Stimulated activated CD4-positive, alpha-beta T cell treated with anti-CD3 and anti-CD28 coated beads, Interleukin-4, amount 100 ng/mL, for 48 hours (primary cell): ENCODE measurements at places on chromosomes 4 and X.

- no peak for DNase-seq
Observed at GRCh38 chr4:1596393-1596792, 87.7 kb downstream of the FAM53A start.

GRCh38 chrX:14509325-14510057, 19.8 kb upstream of the GLRA2 start:
- DNase-seq = no peak

DNA sequence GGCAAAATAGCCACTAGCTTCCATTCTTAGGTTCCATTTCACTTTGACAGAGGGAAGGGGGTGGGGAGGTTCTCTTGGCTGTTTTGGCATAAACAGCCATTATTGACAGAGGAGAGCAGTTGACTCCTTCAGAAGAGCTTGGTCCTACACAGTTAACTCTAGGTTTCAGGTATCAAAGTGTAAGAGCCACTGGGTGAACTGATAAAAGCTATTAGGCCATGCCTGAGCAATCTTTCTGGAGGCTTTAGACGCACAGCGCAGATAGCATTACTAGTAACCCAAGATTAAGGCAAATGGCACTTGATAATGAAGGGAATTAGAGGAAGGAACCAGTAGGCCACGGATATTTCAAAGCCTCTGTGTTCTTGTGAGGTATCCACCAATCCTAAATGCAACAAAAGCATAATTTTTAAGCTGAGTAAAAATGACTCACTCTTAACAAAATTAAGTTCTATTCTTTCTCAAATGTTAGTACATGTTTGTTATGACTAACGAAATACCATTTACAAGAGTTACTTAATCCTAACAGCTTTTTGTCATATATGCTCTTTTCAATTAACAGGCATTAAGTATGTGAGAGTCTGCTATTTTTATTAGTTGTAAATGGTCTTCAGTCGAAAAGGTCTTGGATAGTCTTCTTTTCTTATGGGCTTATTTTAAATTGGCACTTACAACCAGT, 53.6 kb downstream of the SLC7A11 start:
- DNase-seq = no peak

DNA sequence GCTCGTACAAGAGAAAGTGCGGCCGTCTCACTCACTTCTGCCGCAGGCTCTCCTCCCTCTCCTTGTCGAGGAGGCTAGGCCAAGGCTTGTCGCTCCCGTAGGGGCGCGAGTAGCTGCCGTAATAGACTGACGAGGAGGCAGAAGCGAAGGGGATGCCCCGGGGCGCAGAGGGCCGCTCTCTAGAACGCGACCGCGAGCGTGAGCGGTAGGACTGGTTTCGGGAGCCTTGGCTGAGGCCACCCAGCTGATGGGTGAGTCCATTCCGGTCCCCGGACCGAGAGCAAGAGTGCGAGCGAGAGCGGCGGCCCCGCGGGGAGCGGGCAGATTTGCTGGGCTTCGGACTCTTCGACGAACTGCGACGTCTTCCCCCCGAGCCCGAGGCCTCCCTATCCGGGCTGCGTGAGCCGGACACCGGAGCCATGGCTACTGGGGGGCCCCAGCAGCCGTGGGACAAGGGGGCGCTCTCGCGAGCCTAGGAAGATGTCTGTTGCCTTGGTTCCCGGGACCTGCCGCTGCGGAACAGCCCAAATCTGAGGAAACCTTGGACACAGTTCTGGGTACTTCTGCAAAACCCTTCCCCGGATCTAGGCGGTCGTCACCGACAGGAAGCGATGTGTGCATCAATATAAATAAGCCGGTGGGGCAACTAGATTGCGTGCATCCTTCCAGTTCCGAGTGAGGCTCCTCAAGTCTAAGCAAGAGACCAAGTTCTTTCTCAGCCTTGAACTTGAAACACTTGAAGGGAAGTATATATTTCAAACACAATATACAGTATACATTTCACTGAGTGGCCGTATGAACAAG, at the start of gene NKAP:
Gene NKAP (minus strand): TSS at position 567 of the 804 bp plus-strand sequence. CDS start 146 bp downstream, at position 421.
- peak; percentile 65 for DNase-seq

DNA sequence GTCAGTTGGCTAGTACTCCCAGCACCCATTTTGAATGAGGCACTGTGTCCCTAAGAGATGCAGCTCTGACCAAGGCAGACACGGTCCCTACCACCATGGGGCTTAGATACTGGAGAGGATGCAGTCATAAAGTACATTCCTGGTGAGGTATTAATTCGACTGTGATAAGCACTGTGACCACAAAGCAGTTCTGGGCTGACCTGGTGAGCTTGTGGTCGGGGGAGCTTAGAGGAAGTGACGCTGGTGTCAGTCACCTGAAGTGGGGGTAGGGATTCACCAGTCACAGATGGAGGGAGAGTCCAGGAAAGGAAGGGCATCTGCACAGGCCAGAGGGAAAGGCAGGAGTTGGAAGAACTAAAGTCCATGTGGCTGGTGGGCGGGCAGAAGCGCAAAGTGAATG, 15.8 kb upstream of the CLTRN start:
- DNase-seq = no peak

- DNase-seq = no peak
Observed at GRCh38 chr4:82889287-82889686, 1.7 kb downstream of the SEC31A start.

DNA sequence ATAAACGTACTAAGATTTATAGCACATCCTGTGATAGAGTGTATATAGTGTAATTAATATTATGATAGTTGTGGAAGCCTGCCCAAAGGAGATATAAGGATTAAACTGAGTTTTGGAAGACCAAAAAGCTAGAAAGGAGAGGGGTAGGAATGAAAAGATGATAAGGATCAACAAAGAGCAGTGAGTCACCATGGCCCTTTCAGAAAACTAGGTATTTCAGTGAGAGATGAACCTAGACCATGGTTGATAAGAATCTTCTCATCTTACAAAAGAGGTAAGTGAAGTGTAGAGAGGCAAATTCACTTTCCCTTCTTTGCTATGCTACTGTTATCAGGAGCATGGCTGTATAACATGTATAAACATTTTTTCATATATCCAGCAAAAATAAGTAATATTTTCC, 133.8 kb upstream of the PLAC1 start:
- DNase-seq = no peak

DNA sequence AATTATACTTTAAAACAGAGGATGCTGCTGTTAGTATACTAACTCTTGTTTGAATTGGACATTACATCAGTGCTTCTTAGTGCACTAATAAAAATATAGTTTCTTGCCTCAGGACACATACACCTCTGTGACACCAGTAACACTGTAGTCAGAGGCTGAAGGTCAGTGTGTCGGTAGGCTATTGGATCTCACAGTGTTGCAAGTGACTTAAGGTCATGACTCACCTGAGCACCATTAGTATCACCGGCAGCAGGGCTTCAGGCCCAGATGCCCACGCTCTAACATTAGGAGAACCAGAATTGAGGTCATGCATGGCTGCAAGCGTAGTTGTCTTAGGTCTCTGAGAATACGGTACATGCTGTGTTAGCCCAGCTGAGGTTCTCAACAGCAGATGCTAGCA, 15.2 kb downstream of the ETDC start:
- no peak for DNase-seq

DNA sequence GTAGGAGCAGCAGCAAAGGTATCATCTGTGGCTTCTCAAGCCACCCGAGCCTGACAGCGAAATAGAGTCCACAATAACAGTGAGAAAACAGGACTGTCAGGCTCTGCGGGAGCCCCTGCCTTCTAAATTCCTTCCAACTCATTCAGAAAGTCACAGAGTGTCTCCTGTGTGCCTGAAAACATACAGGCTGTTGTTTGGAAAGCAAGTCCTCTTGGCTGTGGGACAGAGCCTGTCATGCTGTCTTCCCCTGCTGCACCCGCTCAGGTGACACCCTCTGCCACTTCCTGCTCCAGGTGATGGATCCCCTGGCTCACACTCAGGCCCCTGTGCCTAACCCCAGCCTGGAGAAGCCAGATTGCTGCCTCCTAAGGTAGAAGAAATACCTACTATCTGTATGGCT, 152.3 kb downstream of the RAB28 start:
- no peak for DNase-seq

- no peak for DNase-seq
Observed at GRCh38 chrX:65516756-65517155, 17.8 kb downstream of the LAS1L start.
